ENCODE measurements at places on chromosomes 5 and 9.

GRCh38 chr5:65021527-65022226, 252.9 kb downstream of the CWC27 start:
- no peak for DNase-seq

GRCh38 chr9:33041432-33042188, 16.5 kb downstream of the DNAJA1 start:
- DNase-seq: no peak

DNA sequence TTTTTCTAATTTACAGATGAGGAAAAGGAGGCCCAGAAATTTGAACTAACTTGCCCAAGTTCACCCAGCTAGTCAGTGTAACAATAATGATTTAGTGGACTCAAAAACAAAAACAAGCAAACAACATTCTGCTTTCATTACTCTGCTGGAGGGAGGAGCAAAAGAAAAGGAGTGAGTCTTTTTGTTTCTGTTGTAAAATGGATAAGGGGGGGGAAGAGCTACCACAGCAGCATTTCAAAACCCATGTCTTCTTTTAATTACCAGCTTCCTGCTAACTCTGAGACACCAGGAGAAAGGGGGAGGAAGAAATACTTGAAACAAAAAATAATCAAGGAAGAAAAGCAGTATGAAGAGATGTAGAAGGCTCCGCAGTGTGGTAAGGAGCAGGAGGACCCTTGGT, 39.2 kb upstream of the EQTN start:
- DNase-seq: no peak

- DNase-seq: no peak
Measured at GRCh38 chr5:169694091-169694625, 57.1 kb downstream of the DOCK2 start.

DNA sequence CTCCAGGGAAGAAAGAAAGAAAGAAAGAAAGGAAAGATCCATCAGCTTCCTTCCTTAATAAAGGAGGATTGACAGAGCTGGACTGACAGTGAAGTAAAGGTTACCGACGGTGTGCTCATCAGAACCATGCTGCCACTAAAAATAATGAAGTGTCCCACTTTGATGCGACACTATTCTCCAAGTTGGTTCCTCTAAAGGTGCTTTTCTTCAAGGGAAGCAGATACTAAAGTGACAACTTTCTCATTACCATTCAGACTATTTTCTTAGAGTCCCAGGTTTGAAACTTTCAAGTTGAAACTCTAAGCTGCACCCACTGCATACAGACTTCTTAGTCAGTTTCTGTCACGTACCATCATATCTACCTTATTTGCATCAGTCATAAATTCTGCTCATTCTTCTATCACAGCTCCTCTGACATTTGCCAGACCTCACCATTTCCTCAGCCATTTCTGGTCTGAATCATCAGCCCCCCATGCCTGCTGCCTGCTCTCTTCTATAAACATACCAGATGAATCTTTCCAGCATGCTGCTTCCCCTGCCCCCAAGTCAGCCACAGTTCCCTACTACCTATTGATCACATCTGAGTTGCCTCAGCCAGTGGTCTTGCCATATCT, 177.6 kb downstream of the DEPDC1B start:
- no peak for DNase-seq

DNA sequence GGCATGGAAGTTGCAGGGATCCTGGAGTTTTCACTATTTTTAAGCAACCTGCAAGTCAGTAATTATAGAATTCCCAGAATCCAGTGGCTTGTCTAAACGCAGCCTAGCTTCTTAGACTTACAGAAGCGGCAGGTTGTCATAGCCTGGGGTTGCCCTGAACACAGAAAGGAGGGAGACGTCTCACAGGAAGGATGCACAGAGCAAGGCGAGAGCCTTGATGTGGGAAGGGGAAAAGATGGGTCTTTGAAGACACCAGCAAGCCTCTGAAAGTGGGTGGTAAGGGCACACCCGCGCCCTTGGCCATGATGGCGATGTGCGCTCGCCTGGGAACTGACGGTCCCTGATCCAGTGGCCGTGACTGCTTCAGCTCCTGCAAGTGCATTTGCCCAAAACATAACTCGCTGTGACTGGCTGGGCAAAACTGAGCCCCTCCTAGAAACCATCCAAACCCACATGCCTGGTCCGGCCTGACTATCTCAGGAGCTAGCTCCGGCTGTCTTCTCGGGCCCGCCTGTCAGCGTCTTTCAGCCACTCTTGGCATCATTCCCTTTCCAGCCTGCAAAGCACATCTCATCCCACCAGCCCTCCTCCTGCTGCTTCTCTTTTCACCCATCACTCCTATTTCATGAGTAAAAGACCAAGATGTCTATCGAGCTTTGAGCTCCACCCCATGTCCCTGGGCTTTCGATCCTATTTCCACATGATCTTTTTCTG, 17.1 kb downstream of the FBP1 start:
- no peak for DNase-seq

- DNase-seq: no peak
Measured at GRCh38 chr5:69364414-69364813, 4.9 kb downstream of the AK6 start.

- DNase-seq: peak; percentile 55
Measured at GRCh38 chr9:137973829-137974416, 96.3 kb downstream of the CACNA1B start.

DNA sequence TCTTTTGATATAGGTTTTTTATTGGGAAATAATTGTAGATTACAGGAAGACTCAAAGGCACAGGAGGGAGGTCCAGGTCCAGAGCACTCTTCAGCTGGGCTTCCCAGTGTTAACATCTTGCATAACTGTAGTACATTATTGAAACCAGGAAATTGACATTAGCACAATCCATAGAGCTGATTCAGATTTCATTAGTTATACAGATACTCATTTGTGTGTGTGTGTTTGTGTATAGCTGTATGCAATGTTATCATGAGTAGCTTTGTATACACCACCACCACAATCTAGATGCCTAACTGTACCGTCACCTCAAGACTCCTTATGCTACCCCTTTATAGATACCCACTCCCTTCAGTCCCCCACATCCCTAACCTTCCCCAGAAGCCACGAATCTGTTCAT, 47.9 kb downstream of the SLC36A1 start:
- DNase-seq: no peak

DNA sequence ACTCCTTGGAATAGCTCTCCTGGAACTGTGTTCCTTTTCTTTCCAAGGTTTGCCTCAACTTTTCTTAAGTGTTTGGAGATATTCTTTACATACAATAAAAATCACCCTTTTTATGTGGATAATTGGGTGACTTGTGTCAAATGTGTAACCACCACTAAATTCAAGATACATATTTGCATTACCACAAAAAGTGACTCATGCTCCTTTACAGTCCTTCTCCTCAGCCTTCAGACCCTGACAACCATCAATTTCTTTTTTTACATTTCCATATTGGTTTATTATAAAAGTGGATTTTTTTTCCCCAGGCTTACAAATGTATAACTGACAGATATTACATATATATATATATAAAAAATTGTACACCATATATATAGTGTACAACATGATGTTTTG, 372.0 kb upstream of the KCNN2 start:
- DNase-seq: no peak

- DNase-seq: no peak
Measured at GRCh38 chr5:75668977-75669689, 48.1 kb downstream of the POC5 start.

GRCh38 chr9:127526655-127527559, 75.6 kb downstream of the LRSAM1 start:
- DNase-seq: peak; percentile 68

DNA sequence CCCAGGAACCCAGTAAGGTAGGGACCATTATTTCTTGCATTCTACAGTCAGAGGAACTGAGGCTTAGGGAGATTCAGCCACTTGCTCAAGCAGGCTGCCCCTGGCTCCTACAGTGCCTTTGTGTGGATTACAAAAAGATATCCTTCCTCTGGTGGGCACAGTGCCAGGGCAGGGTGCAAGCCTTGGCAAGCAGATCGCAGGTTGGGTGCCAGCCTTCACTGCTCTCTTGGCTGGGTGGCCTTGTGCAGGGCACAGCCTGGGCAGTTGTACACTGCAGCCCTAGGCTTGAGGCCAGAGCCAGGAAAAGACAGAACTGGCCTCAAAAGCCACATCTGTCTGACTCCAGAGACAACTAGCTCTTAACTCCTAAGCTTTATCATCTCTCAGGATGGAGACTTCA, 15.0 kb downstream of the DOCK2 start:
- DNase-seq: no peak

DNA sequence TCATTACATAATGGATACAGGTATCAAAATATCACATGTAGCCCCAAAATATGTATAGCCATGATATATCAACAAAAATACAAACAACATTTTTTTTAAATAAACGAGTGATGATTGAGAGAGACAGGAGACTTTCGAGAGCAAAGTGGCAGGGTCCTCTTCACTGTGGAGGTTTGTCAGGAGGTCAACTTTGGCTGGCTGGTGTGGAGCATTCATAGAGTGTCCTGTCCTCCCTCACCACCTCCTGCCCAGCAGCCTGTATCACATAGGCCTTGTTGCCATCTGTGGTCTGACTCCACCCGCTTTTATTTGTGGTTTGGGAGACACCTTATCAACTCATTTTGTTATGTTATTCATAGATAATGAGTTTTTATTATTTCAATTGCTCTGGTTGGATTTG, 206.9 kb downstream of the SYK start:
- DNase-seq: no peak

GRCh38 chr5:32290922-32291321, 21.8 kb downstream of the MTMR12 start:
- DNase-seq: no peak

Data from aorta (tissue), 5 donors.